ENCODE measurements at places on chromosomes 16 and 17.

DNA sequence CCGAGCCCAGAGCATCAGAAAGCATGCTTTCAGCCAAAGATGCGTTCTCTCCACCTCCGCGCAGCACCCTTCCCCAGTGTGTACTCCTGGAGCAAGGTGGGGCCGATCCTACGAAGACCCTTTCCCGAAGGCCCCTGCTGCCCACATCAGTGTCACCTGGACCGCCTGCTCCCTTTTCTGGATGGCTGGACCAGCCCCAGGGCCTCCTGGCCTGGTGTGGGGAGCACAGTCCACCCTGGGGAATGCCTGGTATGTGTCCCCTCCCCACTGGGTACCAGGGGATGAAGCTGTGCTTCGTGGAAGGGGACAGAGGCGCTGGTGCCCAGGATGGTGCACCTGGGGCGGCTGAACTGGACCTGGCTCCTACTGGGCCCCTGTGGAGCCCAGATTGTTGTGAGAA lies 173.8 kb downstream of the SEC14L1 start:
- no peak for DNase-seq

GRCh38 chr16:86819533-86819892 lies 241.2 kb downstream of the FOXL1 start:
- DNase-seq = no peak

GRCh38 chr17:12545877-12546513 lies 119.7 kb upstream of the MYOCD start:
- DNase-seq = no peak

DNA sequence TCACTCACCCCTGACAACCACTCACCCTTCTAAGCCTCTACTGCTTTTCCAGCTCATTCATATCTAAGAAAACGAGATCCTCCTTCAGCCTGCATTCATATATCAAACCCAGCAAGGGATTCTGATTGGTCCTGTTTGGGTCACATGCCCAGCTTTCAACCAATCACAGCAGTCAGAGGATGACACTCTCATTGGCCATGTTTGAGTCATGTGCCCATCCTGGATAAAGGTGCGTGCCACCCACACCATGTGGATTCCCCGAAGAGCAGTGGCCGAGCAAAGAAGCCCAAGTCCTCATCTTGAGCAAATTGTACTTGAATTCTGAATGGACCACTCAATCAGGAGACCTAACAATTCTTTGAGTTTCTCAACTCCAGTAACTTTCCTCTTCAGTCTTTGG lies 45.0 kb downstream of the SCNN1G start:
- DNase-seq = no peak

DNA sequence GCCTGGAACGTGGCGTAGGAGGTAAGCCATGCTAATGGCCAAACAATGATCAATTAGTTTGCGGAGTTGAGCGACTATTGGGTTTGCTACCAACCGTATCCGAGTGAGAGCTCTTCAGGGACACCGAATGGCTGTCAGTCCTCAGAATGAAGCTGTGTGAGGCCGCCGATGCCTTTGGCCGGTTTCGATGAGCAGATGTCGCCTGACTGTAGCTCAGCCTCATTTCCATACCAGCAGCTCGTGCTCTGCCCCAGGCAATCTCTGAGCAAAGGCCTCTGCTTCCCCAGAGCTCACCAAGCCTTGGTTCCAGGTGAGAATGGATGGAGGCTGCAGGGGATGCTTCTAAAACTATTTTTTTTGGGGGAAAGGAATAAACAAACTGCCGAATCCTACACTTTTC lies 111.7 kb upstream of the HS3ST4 start:
- DNase-seq = no peak

DNA sequence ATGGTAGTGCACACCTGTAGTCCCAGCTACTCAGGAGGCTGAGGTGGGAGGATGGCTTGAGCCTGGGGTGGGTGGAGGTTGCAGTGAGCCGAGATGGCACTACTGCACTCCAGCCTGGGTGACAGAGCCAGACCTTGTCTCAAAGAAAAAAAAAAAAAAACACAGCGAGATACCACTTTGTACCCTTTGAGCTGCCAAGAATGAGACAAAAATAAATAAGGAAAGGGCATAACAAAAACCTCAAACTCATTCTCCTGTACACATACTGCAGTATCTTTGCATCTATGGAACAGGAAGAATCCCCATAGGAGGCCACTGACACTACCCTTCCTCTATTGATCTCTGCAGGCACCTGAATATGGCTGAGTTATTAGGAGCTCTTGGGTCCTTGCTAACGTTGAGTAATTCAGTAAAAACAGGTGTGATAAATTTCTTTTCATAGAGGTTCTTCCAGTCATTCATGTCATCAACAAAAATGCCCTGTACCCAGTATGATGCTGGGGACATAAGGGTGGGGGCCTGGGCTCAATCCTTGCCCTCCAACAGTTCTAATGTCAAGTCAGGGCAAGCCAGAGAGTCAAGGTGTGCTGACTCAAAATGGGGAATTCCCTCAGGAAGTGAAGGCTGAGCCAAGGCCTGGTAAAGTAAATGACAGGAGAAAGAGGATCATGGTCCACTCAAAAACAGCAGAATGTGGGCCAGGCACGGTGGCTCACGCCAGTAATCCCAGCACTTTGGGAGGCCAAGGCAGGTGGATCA lies 26.9 kb downstream of the RANBP10 start:
- no peak for DNase-seq

- DNase-seq = no peak
Observed at GRCh38 chr16:84138824-84139627, 6.0 kb downstream of the HSDL1 start.

DNA sequence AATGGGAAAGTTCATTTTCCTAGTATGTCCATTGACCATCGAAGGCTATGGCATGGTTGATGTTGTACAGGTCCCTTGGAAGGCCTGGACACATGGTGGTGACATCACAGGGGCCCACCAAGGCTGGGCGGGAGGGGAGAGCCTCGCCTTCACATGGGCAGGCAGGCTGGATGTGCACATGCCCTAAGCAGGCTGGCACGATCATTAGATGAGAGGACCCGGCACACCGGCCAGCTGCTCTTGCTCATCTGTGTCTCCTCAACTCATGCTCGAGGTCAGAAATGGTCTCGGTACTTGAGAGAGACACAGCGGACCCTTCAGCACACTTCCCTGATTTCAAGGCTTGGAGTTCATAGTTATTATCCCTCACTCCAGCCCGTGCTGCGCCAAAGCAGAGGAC lies 416.9 kb upstream of the ZFHX3 start:
- no peak for DNase-seq

GRCh38 chr17:10001306-10001873 lies 96.3 kb upstream of the RCVRN start:
- DNase-seq = no peak

- no peak for DNase-seq
Observed at GRCh38 chr16:67525176-67525860, 3.3 kb upstream of the RIPOR1 start.

- no peak for DNase-seq
Observed at GRCh38 chr16:80459331-80459777, 81.4 kb upstream of the DYNLRB2 start.

DNA sequence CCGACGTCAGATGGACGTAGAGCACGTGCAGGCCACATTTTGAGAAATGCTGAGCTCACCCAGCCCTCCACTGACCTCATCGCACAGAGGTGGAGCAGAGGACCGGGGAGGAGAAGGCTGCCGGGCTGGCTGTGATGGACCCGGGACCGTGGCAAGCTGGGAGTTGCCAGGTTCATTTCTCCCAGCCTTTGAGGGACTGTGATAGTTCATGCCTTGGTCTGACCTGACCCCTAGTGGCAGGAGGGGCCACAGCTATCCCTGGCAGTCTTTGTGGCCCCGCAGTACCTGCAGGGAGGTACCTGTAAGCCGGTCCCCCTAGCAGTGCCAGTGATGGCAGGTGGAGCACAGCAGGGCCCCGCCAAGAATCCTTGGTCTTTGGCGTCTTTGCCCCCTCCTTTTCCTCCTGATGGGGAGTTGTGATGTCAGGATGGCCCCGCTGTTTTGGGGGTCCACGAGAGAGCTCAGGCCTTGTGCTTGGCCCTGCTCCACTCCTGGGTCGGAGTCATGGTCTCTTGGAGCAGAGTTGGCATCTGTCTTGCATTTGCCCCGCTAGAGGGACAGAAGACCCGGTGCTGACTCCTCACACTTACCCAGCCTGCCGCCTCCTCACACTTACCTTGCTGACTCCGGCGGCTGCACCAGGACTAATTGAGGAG lies 50.4 kb downstream of the OR1D5 start:
- peak; percentile 29 for DNase-seq

DNA sequence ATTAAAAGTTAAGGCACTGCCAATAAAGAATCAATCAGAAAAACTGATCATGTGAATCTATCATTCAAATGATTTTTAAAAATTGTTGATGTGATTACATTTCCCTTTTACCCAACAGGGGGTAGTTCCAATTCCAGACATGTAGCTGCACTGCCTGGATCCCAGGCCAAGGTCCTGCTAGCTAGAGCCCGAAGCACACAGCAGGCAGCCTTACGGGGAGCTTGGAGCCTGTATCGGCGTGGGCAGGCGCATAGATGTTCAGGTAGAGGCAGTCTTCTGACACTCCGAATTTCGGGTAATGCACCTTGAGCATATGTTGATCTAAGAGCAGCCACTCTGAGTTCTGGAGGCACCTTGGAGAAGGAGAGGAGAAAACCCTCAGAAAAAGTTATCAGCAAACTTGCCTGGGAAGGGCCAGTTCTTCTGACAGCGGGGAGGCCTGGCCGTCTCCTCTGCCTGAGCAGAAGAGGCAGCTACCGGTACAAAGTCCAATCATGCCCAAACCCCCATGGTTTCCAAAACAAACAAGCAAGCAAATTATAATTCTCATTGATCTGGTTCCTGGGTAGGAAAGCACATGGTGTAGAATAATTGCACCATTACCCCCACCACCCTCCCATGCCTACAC lies 3.6 kb downstream of the CES5A start:
- DNase-seq = no peak

GRCh38 chr16:27426423-27427408 lies 24.7 kb downstream of the IL21R start:
- peak; percentile 60 for DNase-seq

GRCh38 chr16:66147291-66147690 lies 219.2 kb upstream of the CDH5 start:
- DNase-seq = no peak

DNA sequence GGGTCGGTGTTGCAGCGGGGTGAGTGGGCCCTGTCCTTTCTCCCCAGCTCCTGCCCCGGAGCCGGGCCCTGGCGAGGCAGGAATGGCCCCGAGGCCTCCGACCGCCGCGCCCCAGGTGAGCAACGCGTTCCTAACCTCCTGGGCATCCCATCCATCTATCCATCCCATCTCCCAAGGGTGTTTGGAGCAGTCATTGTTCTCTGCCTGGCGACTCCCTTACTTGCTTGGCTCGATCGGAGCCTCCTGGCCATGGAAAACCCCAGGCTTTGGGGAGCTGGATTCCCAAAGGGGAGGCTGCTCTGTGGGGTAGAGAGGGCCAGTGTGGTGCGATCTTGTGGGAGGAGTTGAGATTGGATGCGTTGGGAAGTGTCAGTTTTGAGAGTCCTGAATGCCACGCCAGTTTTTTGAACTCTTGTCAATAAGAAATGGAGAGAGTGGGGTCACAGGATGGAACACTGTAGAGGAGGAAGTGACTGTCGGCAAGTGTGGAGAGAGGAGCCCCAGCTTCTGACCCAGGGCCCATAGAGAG lies 684 bp downstream of the ZFP90 start:
- DNase-seq = peak; percentile 58

- no peak for DNase-seq
Observed at GRCh38 chr17:1590029-1590746, 27.6 kb upstream of the PITPNA start.

- no peak for DNase-seq
Observed at GRCh38 chr16:7397901-7398300, 65.3 kb downstream of the RBFOX1 start.

GRCh38 chr16:70699696-70700095 lies 13.8 kb upstream of the MTSS2 start:
- no peak for DNase-seq

DNA sequence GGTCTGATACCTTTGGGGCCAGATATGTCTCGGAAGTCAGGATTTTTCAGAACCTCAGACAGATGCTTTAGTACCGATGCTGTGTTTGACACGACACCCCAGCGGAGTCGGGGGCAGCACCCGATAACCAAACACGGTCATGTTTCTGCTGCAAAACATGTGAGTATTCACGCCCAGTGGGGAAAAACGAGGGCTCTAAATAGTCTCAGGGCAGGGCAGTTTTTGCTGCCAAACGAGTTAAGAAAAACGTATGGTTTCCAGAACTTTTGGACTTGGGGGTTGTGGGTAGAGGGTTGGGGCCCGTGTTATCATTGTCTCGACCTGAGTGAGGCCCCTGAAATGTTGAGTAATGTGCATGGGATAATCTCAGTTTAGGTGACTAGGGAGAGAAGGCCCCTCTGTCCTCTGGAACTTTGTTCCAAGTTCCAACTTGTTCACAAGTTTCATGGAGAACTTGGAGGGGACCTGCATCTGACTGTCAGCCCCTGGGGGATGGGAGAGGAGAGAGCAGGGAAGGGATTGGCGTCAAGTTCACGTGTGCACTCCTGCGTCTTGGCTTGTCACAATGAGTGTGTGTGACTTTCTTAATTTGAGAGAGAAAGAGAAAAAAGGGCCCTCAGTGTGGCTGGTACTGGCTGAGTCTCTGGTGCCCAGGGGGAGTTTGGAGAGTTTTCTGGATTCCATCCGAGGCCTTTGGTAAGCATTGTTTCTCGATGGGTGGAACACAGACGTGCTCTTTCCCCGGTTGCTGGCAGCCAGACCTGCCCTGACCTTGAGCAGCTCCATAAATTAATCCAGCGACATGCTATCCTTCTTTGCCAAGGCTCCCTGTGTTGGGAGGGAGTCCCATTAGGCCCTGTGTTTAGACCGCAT lies 83.9 kb upstream of the CIBAR2 start:
- DNase-seq = no peak

DNA sequence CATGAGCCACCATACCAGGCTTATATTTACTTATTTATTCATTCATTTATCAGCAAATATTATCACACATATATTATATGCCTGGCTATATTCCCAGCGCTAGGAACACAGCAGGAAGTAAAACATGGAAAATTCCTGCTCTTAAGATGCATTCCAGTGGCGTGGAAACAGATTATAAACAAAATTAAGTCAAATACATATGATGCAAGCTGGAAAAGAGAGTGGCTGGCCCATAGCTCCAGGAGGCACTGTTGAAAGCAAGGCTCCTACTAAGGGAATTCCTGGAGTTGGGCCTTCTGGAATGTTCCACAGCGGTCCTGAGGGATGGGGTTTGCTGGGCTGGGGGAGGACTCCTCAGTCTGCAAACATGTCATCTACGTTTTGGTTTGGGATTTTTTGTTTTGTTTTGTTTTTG lies 18.4 kb downstream of the ADCY9 start:
- DNase-seq = no peak

DNA sequence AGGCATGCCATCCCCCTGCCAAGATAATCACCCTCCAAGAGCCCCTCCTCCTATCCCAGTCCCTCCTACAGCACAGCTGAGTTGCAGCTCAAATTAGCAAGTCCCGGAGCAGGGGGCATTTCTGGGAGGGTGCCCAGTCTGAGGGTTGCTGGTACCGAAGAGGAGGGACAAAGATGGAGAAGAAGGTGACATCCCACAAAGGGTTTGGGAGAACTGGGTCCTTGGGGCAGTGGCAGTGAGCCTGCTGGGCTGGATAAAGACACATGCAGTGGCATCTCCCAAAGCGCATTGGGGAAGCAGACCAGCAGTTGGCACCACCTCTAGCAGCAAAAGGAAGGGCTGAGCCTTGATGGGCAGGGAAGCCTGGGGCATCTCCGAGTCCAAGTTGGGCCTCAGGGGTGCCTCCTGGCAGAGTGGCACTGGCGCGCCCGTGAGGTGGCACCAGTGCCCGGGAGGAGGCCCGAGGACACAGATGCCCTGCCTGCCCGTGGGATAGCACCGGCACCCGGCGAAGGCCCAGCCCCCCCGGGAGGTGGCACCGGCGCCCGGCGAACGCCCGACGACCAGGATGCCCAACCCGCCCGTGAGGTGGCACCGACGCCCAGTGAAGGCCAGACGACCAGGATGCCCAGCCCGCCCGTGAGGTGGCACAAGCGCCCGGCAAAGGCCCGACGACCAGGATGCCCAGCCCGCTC lies 622 bp downstream of the TOM1L2 start:
- DNase-seq = no peak

Measured in stimulated activated effector memory CD8-positive, alpha-beta T cell treated with anti-CD3 and anti-CD28 coated beads, Interleukin-12 subunit alpha, Interleukin-12 subunit beta, amount 100 ng/mL, for 72 hours (primary cell).